ENCODE measurements at places on chromosomes 12 and 14. TPM values are rescaled to one million over a fixed set of nuclear protein-coding genes. Genes with fewer than 3 reads are reported as not detected.

ADGRD1 gene
- 2.1 TPM for polyA plus RNA-seq

NEUROD4 gene
- not detected for polyA plus RNA-seq

TOMM20L gene
- polyA plus RNA-seq: not detected

SIRT4 gene
- 1.8 TPM for polyA plus RNA-seq

RPGRIP1 gene
- polyA plus RNA-seq: not detected

RAD9B gene
- not detected for polyA plus RNA-seq

LPAR5 gene
- 0.88 TPM for polyA plus RNA-seq

MUCL1 gene
- not detected for polyA plus RNA-seq

AMDHD1 gene
- 1.0 TPM for polyA plus RNA-seq

LRRC23 gene
- 20.8 TPM for polyA plus RNA-seq

SERPINA10 gene
- not detected for polyA plus RNA-seq

CHURC1 gene
- 106 TPM for polyA plus RNA-seq

CDCA3 gene
- 12.6 TPM for polyA plus RNA-seq

CPSF2 gene
- 6.2 TPM for polyA plus RNA-seq

SLC10A1 gene
- not detected for polyA plus RNA-seq

OTUB2 gene
- polyA plus RNA-seq: not detected

CMTM5 gene
- 0.50 TPM for polyA plus RNA-seq

PRPH gene
- not detected for polyA plus RNA-seq

ST8SIA1 gene
- polyA plus RNA-seq: 3.6 TPM

KSR2 gene
- polyA plus RNA-seq: not detected

- DNase-seq: no peak
Observed at GRCh38 chr12:102512523-102512922, 32.2 kb upstream of the IGF1 start.

- DNase-seq: no peak
Observed at GRCh38 chr12:27446436-27446835, at the start of gene SMCO2. Gene SMCO2, plus strand, starts transcription at chr12:27446736. Its CDS starts 23,896 bp downstream, at chr12:27470632.

- no peak for DNase-seq
Observed at GRCh38 chr12:130925666-130926015, 28.1 kb upstream of the ADGRD1 start.

- DNase-seq: no peak
Observed at GRCh38 chr12:93780101-93780641, 103.0 kb downstream of the CRADD start.

GRCh38 chr12:27013611-27014084 lies 536 bp downstream of the TM7SF3 start:
- DNase-seq: no peak

DNA sequence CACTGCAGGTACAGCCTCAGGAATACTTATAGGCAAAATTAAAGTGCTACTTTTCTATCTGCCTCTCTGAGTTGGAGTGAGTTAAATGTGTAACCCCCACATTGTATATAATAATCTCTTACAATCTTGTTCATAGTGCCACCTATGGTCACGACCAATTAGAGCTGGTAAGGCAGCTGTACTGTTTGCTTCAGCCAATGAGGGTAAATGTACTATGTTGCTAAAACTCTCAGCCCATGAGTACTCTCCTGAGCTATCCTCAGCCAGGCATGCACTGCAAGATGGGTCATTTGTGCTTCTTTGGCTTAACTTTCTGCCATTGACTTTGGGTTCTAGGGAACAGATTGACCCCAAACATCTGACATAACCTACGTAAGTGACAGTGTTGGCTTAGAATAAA lies 15.0 kb upstream of the MDM2 start:
- DNase-seq: no peak

- peak; percentile 76 for DNase-seq
Observed at GRCh38 chr12:101925361-101925760, 48.0 kb downstream of the DRAM1 start.

DNA sequence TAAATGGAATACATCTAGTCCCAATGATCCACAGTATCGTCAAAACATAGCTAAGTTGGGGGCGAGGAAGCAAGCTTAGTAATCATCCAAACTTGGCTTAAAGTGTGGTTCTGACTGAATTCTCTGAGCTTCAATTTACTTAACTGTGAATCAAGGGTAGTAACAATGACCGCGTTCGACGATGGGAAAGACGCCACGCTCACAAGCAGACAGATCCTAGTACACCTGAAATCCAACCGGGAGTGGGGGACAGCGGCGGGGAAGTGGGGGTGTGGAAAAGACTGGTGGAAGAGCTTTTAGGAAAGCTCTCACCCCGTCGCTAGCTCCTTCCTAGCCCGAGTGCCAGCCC lies 433 bp downstream of the COX16 start:
- no peak for DNase-seq

DNA sequence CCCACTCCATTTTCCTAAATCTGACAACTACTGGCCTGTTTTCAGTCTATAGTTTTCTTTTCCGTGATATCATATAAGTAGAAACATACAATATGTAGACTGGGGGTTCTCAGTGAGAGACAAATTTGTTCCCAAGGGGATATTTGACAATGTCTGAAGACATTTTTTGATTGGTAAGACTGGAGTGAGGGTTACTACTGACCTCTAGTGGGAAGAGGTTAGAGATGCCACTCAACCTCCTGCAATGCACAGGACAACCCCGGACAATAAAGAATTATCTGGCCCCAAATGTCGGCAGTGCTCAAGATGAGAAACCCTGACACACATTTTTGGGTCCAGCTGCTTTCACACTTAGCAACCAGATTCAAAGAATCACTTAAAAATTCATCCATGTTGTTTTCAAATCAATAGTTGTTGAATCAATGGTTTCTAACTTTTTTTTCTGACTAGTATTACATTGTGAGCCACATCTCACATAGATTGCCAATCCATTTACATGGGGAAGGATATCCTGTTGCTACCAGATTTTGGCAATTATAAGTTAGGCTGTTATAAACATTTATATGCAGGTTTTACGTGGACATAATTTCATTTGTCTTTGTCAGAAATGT lies 307.1 kb downstream of the RPL10L start:
- DNase-seq: no peak

GRCh38 chr12:54009171-54010052 lies 627 bp downstream of the HOXC8 start:
- peak; percentile 59 for DNase-seq

- DNase-seq: no peak
Observed at GRCh38 chr12:117187421-117187820, 2.8 kb downstream of the FBXO21 start.

GRCh38 chr12:84201976-84202375 lies 710.6 kb downstream of the SLC6A15 start:
- no peak for DNase-seq

- DNase-seq: no peak
Observed at GRCh38 chr14:49250109-49250508, 336.1 kb downstream of the RPS29 start.

GRCh38 chr14:93132472-93133065 lies 16.8 kb upstream of the ITPK1 start:
- DNase-seq: no peak

GRCh38 chr12:3150931-3151835 lies 74.0 kb downstream of the TSPAN9 start:
- DNase-seq: peak; percentile 72

DNA sequence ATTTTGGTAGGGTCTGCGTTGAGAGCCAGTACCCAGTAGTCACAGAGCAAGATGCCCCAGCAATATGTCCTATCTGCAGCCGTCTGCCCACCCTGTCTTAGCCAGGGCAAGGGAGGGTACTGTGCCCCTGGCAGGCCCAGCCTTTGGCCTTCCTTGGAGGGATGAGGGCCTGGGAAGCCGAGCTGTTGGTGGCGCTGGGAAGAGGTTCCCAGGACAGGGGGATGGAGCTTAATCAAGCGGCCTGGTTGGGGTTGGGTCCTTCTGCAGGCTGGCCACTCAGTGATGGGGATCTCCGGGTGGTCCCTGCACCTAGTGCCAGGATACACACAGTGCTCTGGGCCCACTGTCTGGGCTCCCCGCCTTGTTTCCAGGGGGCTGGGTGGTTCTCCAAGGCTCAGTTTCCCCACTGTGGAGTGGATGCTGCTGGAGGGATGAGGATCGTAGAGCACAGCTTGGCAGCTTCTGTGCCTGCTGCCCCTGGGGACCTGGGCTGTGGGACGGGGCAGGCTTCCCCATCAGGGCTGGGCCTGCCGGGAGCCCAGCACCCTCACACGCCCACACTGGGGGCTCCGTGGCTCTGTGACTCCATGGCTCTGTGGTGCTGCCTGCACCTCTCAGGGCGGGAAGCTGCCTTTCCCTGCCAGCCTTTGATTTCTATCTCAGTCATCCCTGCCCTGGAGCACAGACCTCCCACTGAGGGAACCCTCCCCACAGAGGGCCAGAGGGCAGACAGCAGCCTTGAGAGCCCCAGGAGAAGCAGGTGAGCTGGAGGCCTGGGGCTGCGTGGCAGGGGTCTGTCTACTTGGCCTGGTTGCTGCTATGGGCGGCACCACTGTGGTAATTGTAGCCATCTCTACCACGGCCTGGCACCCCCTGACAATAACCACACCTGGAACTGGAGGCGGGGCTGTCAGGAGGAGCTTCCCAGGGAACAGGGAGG lies 357.0 kb downstream of the TMEM121 start:
- peak; percentile 34 for DNase-seq

GRCh38 chr12:10205220-10205807 lies 7.4 kb upstream of the GABARAPL1 start:
- DNase-seq: no peak

DNA sequence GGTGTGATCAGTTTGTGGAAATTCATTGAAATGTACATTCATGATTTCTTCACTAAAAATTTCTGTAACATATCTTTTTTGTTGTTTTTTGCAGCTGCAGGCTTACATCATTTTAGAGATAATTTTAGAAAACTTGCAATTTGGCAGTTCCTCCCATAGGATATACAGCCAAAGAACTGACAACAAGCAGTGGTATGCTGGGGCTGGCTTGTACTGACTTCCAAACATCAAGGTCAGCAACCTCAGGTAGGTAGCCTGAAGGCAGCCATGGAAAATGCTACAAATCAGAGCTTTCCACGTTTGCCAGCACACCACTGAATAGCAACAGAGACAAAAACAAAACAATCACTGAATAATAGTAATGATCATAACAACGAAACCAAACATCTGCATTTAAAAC lies 21.2 kb downstream of the TRIM9 start:
- DNase-seq: no peak

DNA sequence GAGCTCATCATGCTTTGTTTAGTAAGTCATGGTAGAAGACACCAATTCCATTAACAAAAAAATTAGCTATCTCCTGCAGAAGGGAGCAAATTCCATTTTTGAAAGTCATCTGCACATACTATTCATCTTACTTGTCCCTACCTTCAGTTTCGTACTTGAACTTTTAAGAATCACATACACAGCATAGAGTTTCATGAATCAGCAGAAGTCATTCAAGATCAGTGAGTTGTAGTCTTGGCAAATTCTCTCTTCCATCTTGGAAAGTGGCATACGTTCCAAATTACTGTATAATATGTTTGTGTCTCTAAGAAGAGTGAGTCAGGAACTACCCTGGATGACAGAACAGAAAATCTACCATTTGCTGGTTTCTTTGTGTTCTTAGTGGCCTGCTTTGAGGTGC lies 14.1 kb downstream of the VRK1 start:
- DNase-seq: no peak

GRCh38 chr12:68393417-68393816 lies 61.3 kb upstream of the MDM1 start:
- DNase-seq: no peak

DNA sequence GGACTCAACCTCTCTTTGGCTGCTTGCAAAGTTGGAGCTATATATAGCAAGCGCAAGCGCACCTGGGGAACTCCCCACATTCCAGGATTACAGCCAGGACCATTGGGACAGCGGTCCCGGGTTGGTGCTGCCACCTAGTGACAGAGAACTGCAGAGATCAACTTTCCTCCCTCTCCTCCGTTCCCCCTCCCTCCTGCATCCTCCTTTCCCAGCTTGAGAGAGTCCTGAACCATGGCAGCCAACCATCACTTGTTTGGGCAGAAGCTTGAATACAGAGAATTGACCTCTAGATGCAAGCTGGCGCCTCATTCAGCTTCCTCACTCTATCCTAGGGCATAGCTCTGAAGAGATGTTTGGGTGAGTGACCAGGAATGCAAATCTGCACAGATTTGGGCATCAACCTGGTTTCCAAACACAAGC lies 17.4 kb upstream of the FLVCR2 start:
- DNase-seq: peak; percentile 77

GRCh38 chr12:110262442-110263388 lies 18.3 kb upstream of the ATP2A2 start:
- DNase-seq: no peak

GRCh38 chr14:52547526-52547925 lies 4.8 kb downstream of the TXNDC16 start:
- no peak for DNase-seq

GRCh38 chr12:106226884-106227640 lies 20.8 kb downstream of the CKAP4 start:
- DNase-seq: no peak

- no peak for DNase-seq
Observed at GRCh38 chr14:25574628-25575325, 524.8 kb upstream of the STXBP6 start.

DNA sequence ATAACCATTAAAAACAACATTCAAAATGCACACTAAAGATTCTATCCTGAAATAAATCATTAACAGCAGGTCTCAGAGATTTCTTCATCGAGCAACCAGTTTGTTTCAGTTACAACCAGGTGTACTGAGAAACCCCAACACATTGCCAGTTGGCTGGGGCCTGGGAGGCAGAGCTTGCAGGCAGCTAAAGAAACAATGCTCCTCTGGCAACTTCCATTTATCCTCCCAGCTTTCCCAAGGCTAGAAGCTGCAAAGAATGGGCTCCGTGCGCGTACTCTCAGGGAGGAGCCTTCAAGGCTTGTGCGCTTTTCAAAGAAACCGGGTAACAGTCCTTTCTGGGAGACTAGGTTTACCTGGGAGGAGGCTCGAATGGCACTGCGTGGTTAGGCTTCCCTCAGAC lies 181.6 kb downstream of the MSRB3 start:
- no peak for DNase-seq

DNA sequence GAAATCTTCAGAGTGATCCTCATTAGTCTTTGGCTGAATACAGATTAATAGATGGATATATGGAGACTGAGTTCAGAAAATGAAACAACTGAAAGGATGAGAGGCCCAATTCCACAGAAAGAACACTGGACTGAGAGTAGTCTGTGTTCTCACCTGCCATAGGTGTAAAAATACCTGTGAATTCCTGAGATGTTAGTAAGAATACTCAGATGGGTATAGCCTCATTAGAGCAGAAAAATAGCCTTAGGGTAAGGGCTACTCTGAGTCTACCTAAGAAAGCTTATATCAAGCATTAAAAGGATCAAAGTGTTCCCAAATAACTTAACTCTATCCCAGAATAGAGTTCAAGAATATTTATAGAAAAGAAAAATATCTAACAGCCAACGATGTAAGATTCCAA lies 1510.3 kb upstream of the SEL1L start:
- DNase-seq: no peak

- no peak for DNase-seq
Observed at GRCh38 chr14:55911776-55912175, 206.4 kb upstream of the PELI2 start.

- no peak for DNase-seq
Observed at GRCh38 chr14:66085665-66086064, 400.5 kb upstream of the CCDC196 start.

GRCh38 chr12:70186436-70186835 lies 56.8 kb upstream of the CNOT2 start:
- no peak for DNase-seq

DNA sequence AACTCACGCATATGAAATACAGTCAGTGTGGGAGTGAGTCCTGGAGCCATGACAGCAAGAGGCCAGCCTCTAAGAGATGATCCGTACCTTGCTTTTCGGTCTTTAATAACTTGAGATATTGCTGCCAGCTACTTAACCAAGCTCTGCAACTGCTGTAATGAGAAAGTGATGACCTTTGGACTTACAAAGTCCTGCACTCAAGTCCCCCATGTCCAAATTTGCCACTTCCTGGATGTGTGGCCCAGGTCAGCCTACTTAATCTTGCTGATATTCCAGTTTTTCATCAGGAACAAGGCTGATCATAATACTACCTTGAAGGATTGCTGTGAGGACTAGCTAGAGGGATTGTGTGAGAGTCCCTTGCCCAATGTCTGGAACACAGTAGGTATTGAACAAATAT lies 33.8 kb upstream of the DUSP6 start:
- no peak for DNase-seq
